ENCODE measurements at places on chromosomes 5 and 9.

- DNase-seq: no peak
Measured at GRCh38 chr9:133935328-133936005, 56.7 kb downstream of the VAV2 start.

DNA sequence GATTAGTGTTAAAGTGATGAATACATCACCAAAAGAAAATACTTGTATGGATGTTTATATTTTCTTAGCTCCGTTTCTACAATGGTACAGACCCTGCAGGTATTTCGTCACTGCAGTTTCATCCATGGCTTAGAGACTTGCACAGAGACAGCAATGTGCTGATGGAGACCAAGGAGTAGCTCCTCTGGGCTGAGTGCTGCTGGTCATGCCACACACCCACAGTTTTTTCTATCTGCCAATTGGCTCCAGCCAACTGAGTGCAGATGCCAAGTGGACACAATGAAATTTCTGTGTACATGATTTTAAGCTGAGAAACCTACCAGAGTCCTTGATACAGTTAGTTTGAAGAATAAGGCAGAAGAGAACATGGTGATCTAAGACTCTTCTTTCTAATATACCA, 145.9 kb upstream of the ADCY2 start:
- no peak for DNase-seq

GRCh38 chr9:111094433-111094924, 56.2 kb upstream of the LPAR1 start:
- no peak for DNase-seq

GRCh38 chr5:115671939-115672338, 46.1 kb upstream of the TMED7 start:
- DNase-seq: no peak

GRCh38 chr9:20984506-20984905, 46.9 kb downstream of the HACD4 start:
- DNase-seq: no peak

DNA sequence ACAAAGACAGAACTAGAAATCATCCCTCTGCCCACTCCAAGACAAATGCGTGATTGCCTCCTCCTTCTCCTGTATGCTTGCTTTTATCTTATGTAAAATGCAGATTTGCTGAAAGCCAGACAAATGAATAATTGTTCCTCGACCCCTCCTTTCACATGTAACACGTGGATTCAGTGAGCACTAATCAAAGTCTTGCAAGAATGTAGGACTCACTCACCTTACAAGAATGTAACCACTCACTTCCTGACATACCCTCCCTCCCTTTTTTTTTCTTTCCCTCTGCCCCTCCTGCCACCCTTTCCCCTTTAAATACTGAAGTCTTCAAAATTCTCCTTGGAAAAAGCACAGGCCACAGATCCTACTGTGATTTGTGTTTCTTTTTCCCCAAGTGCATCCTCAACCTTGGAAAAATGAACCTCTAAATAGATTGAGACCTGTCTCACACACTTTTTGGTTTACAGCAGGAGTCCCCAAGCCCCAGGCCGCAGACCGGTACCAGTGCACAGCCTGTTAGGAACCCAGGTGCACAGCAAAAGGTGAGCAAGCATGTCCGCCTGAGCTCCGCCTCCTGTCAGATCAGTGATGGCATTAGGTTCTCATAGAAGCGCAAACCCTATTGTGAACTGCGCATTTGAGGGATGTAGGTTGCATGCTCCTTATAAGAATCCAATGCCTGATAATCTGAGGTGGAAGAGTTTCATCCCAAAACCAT, 29.4 kb upstream of the HSD17B3 start:
- DNase-seq: no peak

DNA sequence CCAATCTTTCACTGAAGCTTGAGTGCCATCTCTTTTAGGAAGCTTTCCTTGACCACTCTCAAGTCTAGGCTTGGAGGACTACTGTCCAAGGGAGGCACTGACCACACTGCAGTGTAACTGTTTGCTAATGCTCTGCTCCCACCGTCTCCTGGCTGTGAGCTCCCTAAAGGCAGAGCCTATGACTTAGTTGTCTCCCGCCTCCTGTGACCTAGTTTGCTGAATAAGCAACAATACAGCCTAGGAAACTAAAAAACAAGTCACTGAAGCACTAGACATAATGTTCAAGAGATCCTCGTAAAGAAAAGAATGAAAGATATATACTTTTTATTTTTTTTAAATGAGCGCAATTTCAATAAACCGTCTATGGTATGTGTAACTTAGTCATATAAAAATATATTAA, 31.4 kb downstream of the LIX1 start:
- no peak for DNase-seq

GRCh38 chr9:123062351-123063176, 29.1 kb downstream of the GPR21 start:
- DNase-seq: no peak

- DNase-seq: no peak
Measured at GRCh38 chr9:99054581-99054980, 50.3 kb upstream of the TGFBR1 start.

GRCh38 chr5:160312134-160312959, at the start of gene CCNJL:
Gene CCNJL, minus strand, starts transcription at chr5:160312564. Its CDS starts 641 bp downstream, at chr5:160311923.
- DNase-seq: no peak
